ENCODE measurements at places on chromosomes 12 and 14. TPM values are rescaled to one million over a fixed set of nuclear protein-coding genes. Genes with fewer than 3 reads are reported as not detected.

The OR10A7 gene
- total RNA-seq: not detected

The SLCO1B1 gene
- total RNA-seq: 0.09 TPM

The USP15 gene
- 50.9 TPM for total RNA-seq

The TSHR gene
- total RNA-seq: not detected

The PPP1R1A gene
- total RNA-seq: 0.54 TPM

- H3K4me1 ChIP-seq: peaks cover 22% of the 10 kb centered on the region
- no peaks in the 10 kb centered on the region for H3K36me3 ChIP-seq
- H3K27me3 ChIP-seq: no peaks in the 10 kb centered on the region
- peak overlapping the region; percentile 66 for H3K27ac ChIP-seq
- H3K4me3 ChIP-seq: no peak overlapping the region
Measured at GRCh38 chr14:55077170-55078151, 26.0 kb downstream of the MAPK1IP1L start.

DNA sequence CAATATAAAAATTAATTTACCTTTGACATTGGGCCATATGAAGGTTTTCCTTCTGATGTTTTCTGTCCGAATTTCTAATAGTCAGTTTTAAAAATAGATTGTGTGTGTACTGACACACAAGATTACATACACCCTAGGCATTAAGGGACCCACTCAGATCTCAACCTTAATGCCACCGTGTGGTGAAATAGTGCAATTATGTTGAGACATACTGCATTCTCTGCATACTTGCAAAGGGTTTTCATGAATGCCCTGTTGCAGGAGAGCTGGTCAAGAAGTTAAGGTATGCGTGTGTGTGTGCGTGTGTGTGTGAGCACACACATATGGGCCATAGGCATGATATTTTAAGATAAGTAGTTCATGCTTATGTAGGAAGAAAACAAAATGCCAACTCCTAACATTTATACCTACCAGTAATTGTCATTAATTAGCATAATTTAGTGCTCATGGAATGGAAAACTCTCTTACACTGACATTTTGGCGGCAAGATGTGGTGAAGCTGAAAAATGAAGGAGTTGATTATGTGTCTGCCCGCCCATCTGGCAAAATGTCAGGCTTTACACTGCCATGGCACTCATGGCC is 58.8 kb downstream of the PIK3C2G start:
- peaks cover 25% of the 10 kb centered on the region for H3K4me1 ChIP-seq
- no peaks in the 10 kb centered on the region for H3K27me3 ChIP-seq
- no peak for DNase-seq

DNA sequence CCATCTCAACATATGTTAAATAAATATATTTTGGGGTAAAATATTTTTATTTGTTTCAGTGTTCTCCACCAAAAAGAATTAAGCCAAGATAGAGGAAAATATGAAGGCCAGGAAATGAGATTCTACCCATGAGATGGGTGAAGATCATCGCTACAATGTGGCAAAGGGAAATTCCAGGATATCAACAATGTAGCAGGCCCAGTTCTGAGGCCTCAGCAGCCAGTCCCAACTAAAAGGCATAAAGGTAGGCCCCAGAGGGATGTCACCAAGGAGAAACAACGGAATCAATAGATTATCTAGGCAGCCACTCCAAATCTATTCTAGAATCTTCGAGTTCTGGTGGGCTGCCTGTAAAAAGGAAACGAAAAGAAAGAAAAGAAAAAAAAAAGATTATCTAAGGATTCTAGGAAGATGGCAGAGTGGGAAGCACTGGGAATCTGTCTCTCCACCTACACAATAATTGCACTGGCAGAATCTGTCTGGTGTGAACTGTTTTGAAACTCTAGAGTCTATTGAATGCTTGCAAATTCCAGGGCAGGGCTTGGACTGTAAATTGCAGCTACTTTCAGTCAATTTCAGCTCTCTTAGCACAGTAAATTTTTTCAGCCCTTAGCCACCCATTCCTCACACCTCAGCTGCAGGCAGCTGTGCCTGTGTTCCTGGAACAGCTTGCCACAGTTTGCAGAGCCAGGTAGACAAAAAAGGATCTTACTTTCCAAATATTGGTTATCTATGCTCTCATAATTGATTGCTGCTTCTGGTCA is 33.1 kb upstream of the MMP19 start:
- peaks cover 8% of the 10 kb centered on the region for H3K4me1 ChIP-seq
- no peak for DNase-seq
- H3K27me3 ChIP-seq: no peaks in the 10 kb centered on the region
- H3K36me3 ChIP-seq: peaks cover 10% of the 10 kb centered on the region

- H3K27ac ChIP-seq: no peak overlapping the region
- no peaks in the 10 kb centered on the region for H3K27me3 ChIP-seq
- H3K36me3 ChIP-seq: peaks cover 34% of the 10 kb centered on the region
- H3K4me3 ChIP-seq: no peak overlapping the region
- no peaks in the 10 kb centered on the region for H3K4me1 ChIP-seq
Measured at GRCh38 chr14:102351023-102351422, 11.7 kb downstream of the CINP start.

GRCh38 chr12:94053676-94054075 is 94.7 kb upstream of the PLXNC1 start:
- no peak overlapping the region for H3K27ac ChIP-seq
- H3K36me3 ChIP-seq: peaks cover 2% of the 10 kb centered on the region
- no peak overlapping the region for H3K4me3 ChIP-seq
- no peak for DNase-seq

GRCh38 chr12:96044017-96044942 is 8.9 kb upstream of the LTA4H start:
- DNase-seq: no peak
- no peaks in the 10 kb centered on the region for H3K27me3 ChIP-seq
- H3K36me3 ChIP-seq: no peaks in the 10 kb centered on the region
- no peak overlapping the region for H3K4me3 ChIP-seq
- H3K4me1 ChIP-seq: peaks cover 20% of the 10 kb centered on the region

DNA sequence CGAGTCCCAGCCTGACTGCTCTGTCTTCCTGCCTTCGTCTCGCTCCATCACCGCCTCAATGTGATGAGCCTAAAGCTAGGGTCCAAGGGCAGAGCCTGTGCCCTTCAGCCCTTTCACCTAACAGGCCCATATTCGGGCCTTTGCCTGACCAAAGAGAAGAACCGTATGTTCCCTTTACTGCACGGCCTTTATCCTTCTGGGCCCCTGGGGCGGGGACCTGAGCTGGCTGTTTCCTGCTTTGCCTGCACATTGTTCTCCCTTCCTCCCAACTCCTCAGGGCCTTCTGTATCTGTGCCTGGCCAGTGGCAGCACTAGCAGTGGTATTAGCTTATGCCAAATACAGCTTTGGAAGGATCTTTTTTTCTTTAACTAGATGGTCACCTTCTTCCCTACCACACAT is 8.5 kb upstream of the MYL6B start:
- H3K4me3 ChIP-seq: no peak overlapping the region
- no peak for DNase-seq
- H3K27ac ChIP-seq: no peak overlapping the region

GRCh38 chr14:20610002-20610765 is 19.0 kb upstream of the RNASE12 start:
- no peak overlapping the region for H3K4me3 ChIP-seq
- no peaks in the 10 kb centered on the region for H3K27me3 ChIP-seq
- H3K36me3 ChIP-seq: no peaks in the 10 kb centered on the region
- H3K4me1 ChIP-seq: peaks cover 7% of the 10 kb centered on the region

DNA sequence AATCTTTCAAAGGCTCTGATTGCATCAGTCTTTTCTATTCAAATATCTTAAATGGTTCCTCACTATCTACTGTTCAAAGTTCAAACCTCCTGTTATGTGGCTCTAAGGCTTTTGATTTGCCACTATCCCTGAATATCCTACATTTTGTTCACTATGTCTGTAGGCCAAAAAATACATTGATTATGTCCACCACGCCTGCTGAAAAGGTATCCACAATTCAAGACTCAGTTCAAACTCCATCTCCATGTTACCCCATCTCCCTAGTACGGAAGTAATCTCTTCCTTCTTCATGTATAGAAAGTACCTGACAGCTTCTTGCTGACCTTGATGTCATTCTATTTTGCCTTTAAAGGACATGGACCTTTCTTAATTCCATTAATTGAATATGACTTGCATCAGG is 24.8 kb downstream of the TAOK3 start:
- DNase-seq: no peak
- no peaks in the 10 kb centered on the region for H3K27me3 ChIP-seq
- H3K27ac ChIP-seq: no peak overlapping the region
- H3K4me3 ChIP-seq: no peak overlapping the region
- H3K4me1 ChIP-seq: peaks cover 9% of the 10 kb centered on the region

GRCh38 chr12:33357181-33357580 is 82.4 kb downstream of the SYT10 start:
- H3K4me3 ChIP-seq: no peak overlapping the region
- H3K36me3 ChIP-seq: no peaks in the 10 kb centered on the region
- H3K27me3 ChIP-seq: no peaks in the 10 kb centered on the region
- H3K27ac ChIP-seq: no peak overlapping the region
- no peaks in the 10 kb centered on the region for H3K4me1 ChIP-seq

DNA sequence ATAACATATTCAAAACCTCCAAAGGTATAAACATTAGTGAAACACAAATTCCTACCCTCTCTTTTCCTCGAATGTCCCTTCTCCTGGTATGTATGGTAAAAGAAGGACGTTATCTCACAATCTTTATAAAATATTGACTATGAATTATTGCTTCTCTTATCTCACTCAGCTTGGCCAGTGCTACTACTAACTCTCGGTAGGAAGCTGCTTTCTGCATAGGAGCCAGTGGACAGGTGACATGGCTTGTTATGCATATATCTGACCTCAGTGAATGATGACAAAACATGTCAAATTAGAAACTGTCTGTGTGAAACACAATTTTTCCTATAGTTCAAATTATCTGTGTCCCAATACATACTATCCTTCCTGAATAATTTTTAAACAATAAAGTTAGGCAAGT is 48.5 kb upstream of the FLRT2 start:
- DNase-seq: no peak
- no peaks in the 10 kb centered on the region for H3K27me3 ChIP-seq
- H3K27ac ChIP-seq: no peak overlapping the region
- H3K4me1 ChIP-seq: peaks cover 6% of the 10 kb centered on the region
- no peaks in the 10 kb centered on the region for H3K36me3 ChIP-seq

GRCh38 chr14:76812093-76812421 is 625 bp downstream of the ANGEL1 start:
- peaks cover 28% of the 10 kb centered on the region for H3K4me1 ChIP-seq
- DNase-seq: no peak
- H3K4me3 ChIP-seq: peak overlapping the region; percentile 90

DNA sequence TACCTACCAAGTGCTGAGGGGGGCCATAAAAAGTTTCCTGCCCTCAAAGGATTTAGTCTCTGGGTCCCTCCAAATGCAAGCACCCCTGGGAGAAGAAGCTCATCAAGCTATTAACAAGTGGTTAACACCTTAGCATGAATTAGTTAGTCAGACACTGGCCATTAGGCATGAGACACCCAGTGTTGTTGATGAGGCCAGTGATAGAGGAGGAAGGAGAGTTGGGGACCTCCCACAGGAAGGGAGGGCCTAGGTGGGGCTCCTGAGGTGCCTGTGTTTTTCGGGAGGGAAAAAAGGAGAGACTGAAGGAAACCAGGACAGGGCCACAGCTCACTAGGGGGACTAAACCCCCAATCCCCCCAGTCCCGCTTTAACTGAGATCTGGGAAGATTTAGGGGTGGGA is 4.5 kb upstream of the KRT71 start:
- no peaks in the 10 kb centered on the region for H3K4me1 ChIP-seq
- no peak overlapping the region for H3K4me3 ChIP-seq
- peaks cover 70% of the 10 kb centered on the region for H3K27me3 ChIP-seq
- H3K36me3 ChIP-seq: no peaks in the 10 kb centered on the region
- no peak overlapping the region for H3K27ac ChIP-seq
- no peak for DNase-seq

DNA sequence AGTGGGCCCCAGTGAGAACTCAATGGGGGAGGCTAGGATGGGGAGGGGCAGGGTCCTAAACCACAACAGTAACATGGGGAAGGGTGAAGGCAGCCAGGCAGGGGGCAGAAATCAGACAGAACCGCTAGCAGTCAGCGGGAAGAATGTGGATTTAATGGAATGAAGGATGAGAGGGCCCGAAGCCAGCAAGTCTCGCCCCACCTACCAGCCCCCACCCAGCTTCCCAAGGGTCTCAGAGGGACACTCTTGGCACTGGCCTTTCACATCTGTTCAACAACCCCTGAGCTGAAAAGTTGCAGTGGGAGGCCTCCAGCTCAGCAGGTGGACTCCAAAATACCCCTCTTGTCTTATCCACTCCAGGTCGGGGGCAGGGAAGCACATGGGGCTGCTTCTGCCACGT is 6.5 kb upstream of the SLC6A12 start:
- peaks cover 10% of the 10 kb centered on the region for H3K4me1 ChIP-seq
- DNase-seq: no peak
- no peaks in the 10 kb centered on the region for H3K36me3 ChIP-seq
- H3K27me3 ChIP-seq: peaks cover 11% of the 10 kb centered on the region
- no peak overlapping the region for H3K4me3 ChIP-seq

DNA sequence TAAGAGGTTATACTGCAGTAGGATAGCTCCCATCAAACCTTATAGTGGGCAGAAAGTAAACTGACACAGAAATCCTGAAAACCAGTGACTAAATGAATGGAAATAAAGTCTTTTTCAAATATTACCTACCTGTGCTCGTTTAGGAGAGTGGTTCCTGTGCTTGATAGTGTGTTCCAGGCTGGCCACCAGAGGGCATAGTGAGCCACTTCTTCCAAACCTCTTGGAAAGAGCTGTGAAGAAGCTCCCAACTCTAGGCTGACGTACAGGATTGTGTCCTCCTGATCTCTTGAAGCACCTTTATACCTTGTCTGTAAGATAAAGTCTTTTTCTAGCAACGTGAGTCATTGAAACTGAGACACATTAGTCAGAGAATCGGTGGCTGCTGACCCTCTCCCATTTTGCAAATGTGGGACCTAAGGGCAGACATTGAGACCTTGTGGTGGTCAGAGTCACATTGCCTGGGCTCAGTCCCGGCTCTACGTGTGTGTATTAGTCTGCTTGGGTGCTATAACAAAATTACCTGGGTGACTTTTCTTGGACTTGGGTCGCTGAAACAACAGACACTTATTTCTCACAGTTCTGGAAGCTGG is 17.6 kb downstream of the TDP1 start:
- H3K4me1 ChIP-seq: no peaks in the 10 kb centered on the region
- peaks cover 22% of the 10 kb centered on the region for H3K36me3 ChIP-seq
- no peaks in the 10 kb centered on the region for H3K27me3 ChIP-seq
- no peak overlapping the region for H3K4me3 ChIP-seq
- DNase-seq: peak; percentile 35
- H3K27ac ChIP-seq: no peak overlapping the region

DNA sequence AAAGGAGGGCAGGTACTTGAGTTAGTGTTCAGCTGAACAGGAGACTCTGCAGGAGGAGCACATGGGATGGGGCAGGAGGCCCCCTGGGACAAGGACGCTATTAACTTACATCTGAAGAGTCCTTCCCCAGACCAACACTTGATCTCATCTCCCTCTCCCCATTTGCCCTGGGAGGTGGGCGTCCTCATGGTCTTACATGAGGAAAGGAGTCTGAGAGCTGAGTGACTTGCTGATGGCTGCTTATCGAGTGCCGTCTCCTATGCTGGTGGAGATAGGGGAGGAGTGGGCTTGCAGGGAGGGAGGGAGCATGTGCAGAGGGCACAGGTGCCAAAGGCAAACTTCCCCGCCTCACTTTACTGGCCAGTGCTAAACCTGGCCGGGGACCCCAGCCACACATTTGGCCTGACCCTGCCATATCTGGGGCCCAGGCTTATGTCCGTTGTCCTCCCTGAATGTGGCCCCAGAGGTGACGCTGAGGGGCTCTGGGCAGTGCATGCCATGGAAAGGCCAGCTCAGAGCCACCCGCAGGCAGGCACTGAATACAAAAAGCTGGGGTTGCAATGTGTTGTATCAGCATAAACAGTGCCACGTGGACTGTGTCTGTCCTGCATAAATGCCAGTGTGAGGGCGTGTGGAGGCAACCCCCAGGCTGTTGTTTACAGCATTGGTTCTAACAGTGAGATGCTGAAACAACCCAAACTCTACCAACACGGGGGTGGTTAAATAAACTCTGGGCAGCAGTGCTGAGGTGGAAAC is 29.4 kb downstream of the FAIM2 start:
- DNase-seq: no peak
- H3K27ac ChIP-seq: no peak overlapping the region
- no peak overlapping the region for H3K4me3 ChIP-seq
- H3K27me3 ChIP-seq: peaks cover 2% of the 10 kb centered on the region
- H3K4me1 ChIP-seq: peaks cover 23% of the 10 kb centered on the region
- no peaks in the 10 kb centered on the region for H3K36me3 ChIP-seq
